ENCODE measurements at places on chromosomes 5 and 9.
A peak's percentile ranks its signal among the peaks of the same experiment; 100 is the strongest.

- DNase-seq = no peak
Observed at GRCh38 chr5:175381130-175381529, 62.9 kb downstream of the DRD1 start.

DNA sequence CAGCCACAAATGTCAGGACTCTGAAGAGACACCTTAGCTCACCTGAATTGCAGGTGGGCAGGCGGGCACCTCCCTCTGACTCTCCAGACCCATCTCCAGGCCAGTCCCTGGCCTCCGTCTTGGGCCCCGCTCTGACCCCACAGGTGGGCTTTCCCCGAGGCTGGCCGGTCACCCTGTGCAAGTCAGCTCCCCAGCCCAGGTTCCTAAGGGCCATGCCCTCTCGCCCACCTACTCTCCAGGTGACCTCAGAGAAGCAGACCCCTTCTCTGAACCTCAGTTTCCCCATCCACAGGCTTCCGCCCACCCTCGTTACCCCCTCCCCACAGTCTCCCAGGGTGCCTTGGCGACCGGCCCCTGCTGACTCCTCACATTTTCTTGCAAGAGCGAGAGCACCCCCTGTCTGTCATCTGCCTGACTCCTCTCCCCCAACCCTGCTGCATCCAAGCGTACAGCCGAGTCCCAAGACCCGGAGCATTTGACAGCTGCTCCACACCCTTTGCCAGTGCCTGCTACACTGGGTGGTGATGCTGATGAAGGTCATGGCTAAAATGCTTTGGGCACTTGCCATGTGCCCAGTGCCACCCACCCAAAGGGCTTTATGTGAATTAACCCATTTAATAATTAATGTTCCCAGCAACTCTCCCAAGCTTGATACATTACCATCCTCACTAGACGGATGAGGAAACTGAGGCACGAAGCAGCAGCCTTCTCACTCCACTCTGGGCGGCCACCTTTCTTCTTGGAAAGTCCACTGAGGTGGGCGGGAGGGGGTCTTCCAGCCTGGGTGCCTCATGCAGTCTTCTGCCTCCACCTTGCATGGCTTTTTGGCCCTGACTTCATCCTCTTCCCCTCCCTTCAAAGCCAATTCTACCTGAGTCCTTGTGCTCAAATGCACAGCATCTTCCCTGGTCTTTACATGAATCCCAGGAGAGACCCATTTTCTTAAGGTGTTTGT lies 51.1 kb upstream of the ORM1 start:
- no peak for DNase-seq

GRCh38 chr5:116388564-116389258 lies 185.9 kb downstream of the SEMA6A start:
- no peak for DNase-seq

GRCh38 chr9:124001458-124001799 lies 10.1 kb upstream of the LHX2 start:
- DNase-seq = no peak

DNA sequence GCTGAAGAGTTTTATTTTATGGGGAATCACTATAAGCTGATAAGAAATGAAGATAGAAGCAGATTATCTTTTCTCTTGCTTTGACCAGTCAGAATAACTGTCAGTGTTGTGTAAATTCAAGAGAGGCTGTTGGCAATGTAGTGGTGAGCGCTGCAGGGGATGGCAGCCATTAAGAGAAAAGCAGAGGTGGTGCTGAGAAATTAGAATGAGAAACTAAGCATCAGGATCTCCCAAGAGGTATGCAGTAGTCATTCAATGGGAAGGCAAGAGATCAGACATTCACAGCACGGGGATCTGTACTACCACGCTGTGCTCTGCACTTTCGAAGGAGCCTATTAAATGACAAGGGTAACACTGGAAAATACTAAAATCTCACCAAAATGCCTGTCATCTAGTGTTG lies 768.5 kb upstream of the ACO1 start:
- no peak for DNase-seq

DNA sequence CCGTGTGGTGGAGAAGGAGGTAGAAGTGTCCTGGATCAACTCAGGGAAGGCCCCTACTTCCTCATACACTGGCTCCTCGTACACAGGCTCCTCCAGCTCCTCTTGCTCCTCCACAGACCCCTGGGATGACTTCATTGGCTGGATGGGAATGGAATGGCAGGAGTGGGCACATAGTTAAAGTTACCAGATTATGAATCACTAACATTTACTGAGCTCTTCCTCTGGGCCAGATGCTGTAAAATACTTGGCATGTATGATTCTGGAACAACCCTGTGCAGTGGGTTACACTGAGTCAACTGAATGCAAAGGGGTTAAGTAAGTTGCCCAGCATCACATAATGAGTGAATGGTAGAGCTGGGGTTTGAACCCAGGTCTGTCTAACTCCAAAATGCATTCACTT lies 3.1 kb upstream of the FCHSD1 start:
- DNase-seq = no peak

DNA sequence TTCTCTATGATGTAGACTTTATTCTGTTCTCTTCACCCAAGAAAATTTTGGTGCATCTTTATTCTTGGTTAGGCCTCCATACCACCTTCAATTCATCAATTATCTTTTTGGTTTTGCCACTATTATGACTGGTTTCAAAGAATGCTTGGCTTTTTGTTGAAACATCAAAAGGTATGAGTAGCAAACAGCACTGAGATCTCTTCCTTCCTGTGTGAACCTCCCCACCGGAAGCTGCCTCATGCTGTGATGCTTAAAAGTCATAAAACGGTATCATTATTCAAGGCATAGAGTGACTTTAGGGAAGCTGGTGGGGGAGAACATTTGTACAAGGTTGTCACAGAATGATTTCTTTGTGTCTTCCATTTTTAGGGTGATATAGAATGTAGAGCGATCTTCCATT lies 70.6 kb downstream of the IQGAP2 start:
- DNase-seq = peak; percentile 49

Data from stimulated activated CD8-positive, alpha-beta memory T cell treated with anti-CD3 and anti-CD28 coated beads, Interleukin-4, amount 100 ng/mL, for 4 hours (primary cell).